ENCODE measurements at places on chromosomes 13 and 19. TPM values are rescaled to one million over a fixed set of nuclear protein-coding genes. Genes with fewer than 3 reads are reported as not detected.

- no peak for DNase-seq
Measured at GRCh38 chr19:41709951-41710645, 1.7 kb downstream of the CEACAM5 start.

- peak; percentile 54 for DNase-seq
Measured at GRCh38 chr19:44570984-44571684, 41.7 kb upstream of the CEACAM20 start.

DNA sequence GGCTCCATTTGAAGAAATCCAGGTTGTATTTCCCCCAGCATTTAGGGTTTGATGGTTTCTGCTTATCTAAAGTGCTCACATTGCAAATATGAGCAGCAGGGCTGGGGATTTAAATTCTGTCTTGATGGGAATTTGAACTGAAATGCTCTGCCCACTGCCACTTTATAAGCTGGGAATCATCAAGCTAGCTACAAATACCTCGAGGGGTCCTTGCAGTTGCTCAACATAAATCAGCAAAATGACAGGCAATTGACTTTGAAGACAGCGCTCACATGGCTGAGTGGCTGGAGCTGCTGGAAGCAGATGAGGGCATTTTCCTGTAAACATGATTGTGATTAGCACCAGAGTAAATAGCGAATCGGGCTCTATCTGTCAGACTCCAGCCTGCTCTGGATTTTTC is 39.4 kb upstream of the MEDAG start:
- no peak for DNase-seq

GRCh38 chr13:85847012-85847411 is 47.8 kb upstream of the SLITRK6 start:
- no peak for DNase-seq

- no peak for DNase-seq
Measured at GRCh38 chr13:56886398-56886797, 254.3 kb upstream of the PRR20A start.

GRCh38 chr13:77523386-77523785 is 12.1 kb upstream of the SCEL start:
- no peak for DNase-seq

DNA sequence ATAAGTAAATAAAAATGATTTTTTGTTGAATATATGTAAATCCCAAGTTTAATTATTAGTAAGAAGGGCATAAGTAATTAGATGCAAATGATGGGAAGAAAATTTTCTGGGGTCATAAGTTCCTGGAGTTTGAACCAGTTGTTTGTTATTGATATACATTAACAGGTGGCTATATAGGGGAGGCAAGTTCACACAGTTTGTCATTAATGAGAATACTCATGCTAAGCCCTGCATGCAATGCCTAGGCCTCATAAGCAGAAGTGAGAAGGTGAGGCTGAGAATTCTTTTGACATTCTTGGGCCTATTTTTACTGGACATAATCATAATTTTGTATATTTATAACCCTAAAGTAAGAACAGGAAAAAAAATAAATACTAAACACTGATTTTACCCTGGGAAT is 1210.7 kb upstream of the PCDH9 start:
- DNase-seq, result no peak

DNA sequence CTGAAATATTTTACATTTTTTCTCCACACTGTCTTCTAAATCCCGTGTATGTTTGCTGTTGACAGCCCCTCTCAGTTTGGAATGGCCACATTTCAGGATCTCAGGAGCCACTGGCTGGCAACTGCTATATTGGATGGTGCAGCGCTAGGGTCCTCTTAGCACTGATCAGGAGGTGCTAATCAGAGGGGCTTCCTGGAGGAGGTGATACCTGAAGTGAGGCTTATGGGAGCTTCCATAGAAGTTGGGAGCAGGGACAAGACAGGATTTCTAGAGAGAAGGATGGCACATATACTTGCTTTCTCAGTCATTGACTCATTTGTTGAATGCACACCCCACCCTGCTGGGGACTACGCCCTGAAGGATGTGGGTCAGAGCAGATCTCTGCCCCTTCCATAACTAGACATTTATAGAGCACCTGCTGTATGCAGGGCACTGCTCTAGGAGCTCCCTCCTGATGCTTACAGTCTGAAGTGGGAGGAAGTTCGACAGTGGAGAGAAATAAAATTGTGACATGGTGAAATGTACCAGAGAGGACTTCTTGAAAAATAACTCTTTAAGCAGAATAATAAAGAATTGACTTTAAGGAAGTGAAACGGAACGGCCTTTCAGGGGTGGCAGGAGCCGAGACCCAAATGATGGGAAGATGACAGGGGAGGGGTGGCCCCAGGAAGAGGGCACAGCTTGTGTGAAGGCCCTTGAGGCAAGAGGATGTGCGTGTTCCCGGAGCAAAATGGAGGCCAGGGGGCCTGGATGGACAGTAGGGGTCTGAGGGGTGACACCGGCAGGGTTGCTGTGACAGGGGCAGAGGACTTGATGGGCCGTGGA is 13.1 kb downstream of the AP2A1 start:
- no peak for DNase-seq

- no peak for DNase-seq
Measured at GRCh38 chr13:59603646-59604045, 560.1 kb downstream of the DIAPH3 start.

DNA sequence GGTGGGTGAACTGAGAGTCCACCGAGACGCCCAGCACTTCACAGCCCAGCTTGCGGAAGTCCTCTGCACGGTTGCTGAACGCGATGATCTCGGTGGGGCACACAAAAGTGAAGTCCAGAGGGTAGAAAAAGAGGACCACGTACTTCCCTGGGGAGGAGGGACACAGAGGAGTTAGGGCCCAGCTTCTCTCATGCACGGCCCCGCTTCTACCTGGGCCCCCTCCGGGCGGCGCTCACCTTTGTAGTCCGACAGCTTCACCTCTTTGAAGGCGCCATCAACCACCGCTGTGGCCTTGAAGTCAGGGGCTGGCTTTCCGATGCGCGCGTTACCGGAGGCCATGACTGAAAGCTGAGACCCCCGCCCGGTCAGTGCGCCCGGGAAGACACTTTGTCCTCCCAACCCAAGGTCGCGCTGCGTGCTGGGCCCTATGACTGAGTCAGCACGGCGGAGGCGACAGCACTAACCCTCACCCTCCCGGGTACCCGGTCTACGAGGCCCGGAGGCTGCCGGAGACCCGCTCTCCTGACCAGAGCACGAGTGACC is 606 bp downstream of the PRDX2 start:
- DNase-seq, result peak; percentile 80

DNA sequence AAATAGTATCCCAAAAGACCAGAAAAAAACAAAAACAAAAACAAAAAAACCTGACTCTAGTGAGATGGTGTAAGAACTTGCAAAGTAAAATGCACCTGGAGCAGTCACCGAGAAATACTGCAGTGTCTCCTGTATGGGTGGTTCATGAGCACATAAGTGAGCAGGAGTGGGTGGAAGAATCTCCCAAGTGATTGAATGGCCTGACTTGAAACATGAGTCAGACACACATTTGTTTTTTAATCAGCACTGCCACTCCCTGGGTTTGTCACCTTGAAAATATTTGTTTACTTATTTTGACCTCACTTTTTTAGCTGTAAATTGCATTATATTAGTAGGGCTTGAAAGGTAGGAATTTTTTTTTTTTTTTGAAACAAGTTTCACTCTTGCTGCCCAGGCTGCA is 2.0 kb downstream of the ZNF431 start:
- DNase-seq, result no peak

- DNase-seq, result no peak
Measured at GRCh38 chr13:51451134-51451466, 1.7 kb downstream of the INTS6 start.

GRCh38 chr13:48302871-48303358 is 636 bp upstream of the RB1 start:
- DNase-seq, result no peak

DNA sequence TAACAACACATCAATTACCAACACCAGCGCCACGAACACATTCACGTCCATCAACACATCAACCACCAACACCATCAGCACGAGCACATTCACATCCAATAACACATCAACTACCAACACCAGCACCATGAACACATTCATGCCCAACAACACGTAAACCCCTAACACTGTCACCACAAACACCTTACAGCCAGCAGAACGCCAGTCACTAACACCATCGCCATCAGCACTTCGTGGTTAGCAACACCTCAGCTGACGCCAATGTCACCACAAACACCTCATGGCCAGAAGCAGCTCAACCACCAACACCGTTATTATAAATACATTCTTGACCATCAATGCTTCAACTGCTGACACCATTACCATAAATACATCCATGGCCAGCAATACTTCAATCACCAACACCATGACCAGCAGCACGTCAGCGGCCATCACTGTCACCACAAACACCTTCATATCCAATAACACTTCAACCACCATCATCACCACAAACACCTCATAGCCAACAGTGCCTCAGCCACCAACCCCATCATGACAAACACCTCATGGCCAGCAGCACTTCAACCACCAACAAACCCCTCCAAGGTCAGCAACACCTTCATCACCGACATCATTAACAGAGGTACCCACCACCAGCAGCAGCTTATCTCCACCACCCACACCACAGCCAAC is 9.4 kb downstream of the FCER2 start:
- no peak for DNase-seq

- no peak for DNase-seq
Measured at GRCh38 chr19:55402509-55402908, 5.1 kb downstream of the UBE2S start.

GRCh38 chr19:39951686-39952085 is 17.3 kb upstream of the FCGBP start:
- no peak for DNase-seq

DNA sequence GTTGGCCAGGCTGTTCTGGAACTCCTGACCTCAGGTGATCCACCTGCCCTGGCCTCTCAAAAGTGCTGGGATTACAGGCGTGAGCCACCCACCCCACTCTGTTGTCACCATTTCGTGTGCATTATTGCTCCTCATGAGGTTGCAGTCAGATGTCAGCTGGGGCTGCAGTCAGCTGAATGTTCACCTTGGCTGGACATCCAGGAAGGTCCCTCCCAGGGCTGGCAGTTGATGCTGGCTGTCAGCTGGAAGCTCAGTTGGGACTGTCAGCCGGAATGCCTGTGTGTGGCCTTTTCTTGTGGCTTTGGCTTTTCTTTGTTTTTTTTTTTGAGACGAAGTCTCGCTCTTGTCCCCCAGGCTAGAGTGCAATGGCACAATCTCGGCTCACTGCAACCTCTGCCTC is 6.6 kb downstream of the MEGF8 start:
- DNase-seq, result no peak

GRCh38 chr13:40812724-40813445 is 23.5 kb downstream of the SLC25A15 start:
- DNase-seq, result no peak

DNA sequence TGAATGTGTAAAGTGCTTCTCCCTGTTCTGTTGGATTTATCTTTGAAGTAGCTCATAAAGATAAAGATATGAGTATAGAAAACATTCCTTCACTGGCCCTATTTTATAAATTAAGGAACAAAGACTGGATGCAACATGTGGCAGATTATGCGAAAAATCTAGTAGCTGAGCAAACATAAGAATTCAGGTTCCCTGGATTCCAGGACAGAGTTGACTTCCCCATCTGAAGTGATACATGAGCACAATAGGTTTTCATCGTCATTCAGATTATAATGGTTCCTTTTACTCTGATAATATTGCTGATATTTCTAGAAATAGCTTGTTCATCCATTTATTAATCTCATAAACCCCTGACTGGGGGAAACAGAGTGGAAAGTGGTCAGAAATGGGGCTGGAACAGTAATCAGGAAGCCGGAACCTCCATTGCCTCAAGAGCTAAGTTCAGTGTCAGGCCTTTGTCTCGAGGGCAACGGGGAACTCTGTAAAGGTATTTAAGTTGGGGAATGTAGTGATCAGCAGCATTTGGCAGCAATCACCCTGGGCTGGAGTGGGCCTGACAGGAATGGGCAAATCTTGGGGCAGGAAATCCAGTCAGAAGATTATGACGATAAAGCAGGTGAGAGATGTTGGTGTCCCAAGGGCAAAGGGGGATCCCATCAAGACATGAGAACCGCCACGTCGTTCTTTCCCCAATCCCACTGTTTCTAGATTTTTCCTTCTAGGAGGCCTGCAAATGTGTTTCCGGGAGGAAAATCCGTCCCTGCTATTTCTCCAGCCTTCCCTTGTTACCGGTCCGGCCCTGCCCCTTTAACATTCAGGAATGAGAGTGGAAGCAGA is 232.5 kb upstream of the SERP2 start:
- DNase-seq, result no peak

DNA sequence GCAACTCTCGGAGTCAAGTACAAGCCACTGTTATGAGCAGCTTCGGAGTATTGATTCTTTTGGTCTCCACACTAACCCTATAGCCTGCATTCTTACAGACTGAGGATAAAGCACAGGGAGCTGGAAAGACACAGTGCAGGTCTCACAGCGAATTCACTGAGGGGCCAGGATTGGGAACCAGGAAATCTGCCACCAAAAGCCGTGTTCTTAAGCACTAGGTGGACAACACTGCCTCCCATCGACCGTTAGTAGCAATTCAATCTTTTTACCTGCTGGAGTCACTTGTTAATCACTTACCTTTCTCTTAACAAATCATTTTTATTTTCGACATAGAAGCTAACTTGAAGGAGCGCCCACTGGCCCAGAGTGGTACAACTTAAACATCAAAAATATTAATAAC is 6.3 kb downstream of the PMIS2 start:
- no peak for DNase-seq

DNA sequence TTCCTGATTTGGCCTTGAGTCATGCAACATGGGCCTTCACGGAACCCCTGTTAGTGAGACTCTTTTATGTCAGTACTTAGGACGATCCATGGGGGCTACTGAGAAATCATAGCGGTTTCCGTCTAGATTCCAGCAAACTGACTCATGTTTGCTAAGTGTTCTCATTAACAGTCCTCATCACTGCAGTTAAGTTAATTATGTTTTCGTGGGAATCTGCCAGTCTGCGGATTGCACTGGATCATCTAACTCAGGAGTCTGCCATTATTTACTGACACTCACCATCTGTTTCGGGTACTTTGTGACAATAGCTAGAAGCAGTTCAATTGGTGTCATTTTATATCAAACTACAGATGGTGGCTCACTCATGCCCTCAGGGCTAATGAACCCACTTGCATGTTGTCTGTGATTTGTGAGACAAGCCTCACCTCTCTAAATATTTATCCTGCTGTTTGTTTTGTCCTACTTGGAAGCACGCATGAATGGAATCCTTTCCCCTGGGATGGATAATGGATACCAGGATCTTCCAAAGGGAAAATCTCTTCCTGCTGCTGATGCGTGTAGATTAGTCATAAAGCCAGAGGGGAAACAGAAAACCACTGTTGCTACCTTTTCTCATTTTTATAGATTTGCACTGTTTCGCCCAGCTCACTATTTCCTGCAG is 61.8 kb downstream of the RAB20 start:
- no peak for DNase-seq

DNA sequence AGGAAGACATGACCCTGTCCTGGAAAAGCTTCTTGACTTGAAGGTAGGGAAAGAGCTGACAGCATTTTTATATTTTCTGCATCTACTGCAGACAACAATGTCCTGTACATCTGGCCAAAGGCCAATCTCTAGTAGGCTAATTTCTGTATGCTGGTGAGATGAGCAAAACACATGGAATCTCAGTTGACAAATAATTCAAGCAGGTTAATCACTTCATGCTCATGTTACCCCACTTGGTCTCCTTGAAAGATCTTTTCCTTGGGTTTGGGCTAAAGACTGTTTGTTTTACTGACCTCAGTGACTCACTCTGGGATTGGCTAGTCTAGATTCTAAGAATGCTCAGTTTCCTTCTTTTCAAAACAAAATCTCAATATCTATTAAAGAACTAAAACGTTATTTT is 298.8 kb downstream of the LMO7 start:
- DNase-seq, result no peak

The FFAR2 gene
- 1.2 TPM for total RNA-seq

The ANGPTL4 gene
- 45.1 TPM for total RNA-seq

The PSG1 gene
- not detected for total RNA-seq

The S1PR4 gene
- total RNA-seq, result 2.5 TPM

The ZNF132 gene
- total RNA-seq, result 4.5 TPM

The THSD8 gene
- not detected for total RNA-seq
